ENCODE measurements at places on chromosomes 1 and 21.

- DNase-seq, result no peak
Measured at GRCh38 chr1:162389971-162390370, 8.4 kb downstream of the C1orf226 start.

DNA sequence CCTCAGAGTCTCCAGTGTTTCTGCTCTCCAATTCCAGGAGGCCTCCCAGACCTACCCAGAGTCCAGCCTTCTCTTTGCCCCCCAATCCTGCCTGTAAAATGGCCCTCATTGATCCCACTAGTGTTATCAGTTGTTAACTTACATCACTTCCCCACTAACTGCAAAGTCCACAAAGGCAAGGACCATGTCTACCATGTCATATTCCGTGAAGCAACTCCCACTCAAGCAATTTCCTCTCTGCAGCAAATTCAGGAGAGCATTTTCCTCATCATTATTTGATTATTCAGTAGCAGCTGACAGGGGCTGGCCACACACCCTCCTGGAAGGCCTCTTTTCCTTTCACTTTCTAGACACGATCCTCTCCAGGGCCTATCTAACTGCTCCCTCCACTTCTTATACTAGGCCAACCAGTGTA lies 153.5 kb downstream of the RERE start:
- DNase-seq, result no peak

DNA sequence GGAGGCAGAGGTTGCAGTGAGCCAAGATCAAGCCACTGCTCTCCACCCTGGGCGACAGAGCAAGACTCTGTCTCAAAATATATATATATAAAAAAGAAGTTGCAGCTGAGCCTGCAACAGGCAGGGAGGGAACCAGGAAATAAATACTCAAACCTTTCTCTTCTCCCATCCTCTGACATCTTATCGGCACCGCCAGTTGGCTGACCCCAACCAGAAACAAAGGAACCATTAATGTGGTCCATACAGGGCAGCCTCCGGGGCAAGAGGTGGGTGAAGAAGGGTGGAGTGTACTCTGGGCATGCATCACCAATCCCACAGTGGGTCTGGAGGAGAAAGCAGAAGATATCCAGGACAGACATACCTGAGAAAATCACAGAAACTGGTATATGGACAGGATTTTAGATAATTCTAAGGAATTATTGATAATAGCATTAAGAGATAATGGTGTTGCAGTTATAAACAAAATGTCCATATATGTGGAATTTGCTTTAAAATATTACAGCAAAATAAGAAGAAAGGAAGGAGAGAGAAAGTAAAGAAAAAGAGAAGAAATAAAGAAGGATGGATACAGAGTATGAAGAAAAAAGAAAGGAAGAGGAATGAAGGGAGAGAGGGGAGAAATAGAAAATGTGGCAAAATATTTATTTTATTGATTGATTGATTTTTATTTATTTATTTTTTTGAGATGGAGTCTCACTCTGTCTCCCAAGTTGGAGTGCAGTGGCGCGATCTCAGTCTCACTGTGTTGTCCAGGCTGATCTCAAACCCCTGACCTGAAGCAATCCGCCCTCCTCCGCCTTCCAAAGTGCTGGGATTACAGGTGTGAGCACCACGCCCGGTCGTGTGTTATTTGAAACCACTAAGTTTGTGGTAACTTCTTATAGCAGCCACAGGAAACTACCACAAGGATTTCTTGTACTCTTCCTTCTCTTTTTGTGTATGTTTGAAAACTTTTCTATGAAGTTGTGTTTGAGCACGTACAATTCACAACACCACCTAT lies 4.1 kb upstream of the PTAFR start:
- DNase-seq, result no peak

GRCh38 chr1:27099135-27099586 lies 55.8 kb downstream of the SLC9A1 start:
- DNase-seq, result no peak

DNA sequence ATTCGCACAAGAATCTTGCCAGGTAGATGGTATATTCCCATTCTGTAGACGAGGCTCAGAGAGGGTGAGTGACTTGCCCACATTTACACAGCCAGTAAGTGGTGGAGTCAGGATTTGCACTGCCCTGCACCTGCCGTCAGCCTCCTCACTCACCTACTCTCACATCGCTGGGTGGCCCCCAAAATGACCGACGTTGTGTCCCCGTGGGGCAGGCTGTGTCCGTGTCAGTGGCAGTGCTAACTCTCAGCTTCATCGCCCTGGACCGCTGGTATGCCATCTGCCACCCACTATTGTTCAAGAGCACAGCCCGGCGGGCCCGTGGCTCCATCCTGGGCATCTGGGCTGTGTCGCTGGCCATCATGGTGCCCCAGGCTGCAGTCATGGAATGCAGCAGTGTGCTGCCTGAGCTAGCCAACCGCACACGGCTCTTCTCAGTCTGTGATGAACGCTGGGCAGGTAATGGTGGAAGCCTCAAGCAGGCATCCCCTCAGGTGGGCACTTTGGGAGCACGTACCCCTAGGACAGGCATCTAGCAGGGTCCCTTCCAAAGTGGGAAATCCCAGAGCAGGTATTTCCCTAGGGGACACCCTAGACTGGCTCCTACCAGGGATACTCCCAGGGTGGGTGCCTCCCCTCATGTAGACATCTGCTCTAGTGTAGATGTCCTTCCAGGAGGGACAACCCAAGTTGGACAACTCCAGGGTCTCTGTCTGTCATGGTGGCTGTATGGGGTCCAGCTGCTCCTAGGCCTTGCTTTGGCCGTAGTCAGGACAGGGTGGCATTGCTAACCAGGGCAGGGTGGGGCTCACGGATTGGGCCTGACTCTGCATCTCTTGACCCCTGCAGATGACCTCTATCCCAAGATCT lies 3.4 kb downstream of the HCRTR1 start:
- no peak for DNase-seq

- no peak for DNase-seq
Measured at GRCh38 chr1:18895317-18895716, 7.0 kb downstream of the ALDH4A1 start.

DNA sequence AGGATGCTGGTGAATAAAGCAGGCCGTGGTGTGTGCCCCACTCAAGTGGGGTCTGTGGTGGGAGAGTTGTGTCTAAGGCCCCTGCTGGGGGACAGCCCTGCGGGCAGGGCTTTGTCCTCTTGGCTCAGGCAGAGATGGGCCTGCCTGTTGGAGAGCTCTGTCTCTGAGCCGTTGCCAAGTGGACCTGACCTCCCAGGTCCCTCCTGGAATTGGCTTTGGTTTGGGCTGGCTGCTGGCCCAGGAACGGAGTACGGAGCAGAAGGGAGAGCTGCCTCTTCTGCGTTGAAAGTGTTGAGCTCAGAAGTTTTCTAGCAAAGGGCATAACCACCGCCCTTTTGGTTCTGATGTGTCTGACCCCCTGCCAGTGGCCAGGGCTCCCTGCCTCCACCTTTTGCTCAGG lies 153.9 kb downstream of the PEX14 start:
- no peak for DNase-seq

DNA sequence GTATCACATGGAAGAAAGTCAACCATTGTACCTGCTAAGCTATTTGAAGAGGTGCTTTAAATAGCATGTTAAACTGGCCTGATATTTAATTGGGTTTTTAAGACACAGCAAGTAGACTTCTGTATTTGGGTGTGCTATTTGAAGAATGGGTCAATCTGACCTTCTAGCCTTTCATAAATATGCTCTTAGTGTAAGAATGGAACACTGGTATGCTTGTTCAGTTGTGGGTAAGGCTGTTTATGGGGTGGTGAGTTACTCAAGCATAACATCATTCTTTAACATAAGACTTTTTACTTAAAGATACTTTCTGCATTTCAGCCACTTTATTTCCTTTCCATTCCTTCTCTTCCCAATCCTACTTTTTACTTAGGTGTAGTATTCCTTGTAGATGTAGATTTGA lies 21.4 kb downstream of the AHCYL1 start:
- DNase-seq, result no peak

- DNase-seq, result no peak
Measured at GRCh38 chr1:119046785-119047438, 58.8 kb upstream of the TBX15 start.
